ENCODE measurements at places on chromosomes 6 and 20. TPM values are rescaled to one million over a fixed set of nuclear protein-coding genes. Genes with fewer than 3 reads are reported as not detected.
A peak's percentile ranks its signal among the peaks of the same experiment; 100 is the strongest.

DNA sequence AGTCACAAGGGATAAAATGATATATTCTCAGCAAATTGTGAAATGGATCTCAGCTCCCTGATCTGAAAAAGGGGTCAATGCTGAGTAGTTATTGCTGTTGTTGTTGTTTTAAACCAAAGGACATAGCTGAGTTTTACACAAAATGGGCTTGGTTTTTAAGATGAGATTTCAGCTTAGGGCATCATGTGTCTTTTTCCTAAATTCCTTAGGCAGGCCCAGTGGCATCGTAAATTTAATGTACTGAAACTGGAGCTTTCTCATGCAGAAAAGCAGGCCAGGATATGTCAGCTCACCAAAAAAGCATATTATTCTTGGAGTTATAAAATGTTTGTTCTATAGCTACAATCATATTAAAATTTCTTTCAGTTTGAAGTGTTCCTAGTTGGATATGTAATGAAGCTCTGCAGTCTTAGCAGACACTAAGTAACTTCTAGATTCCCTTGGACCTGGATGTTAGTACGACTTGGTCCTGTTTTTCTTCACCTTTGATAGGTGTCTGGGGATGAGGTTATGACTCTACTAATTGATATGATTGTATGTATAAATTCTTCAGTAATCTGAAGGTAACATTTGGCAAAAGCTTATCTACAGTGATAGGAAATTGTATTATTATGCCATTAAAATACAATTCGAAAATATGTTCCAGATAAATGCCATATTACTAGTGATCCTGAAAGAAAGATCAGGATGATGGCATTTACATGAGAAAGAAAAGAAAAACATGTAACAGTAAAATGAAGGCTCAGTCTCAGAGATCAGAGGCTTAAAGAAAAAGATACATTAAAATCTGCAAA is 663.3 kb downstream of the RFPL4B start:
- no peak overlapping the region for H3K4me3 ChIP-seq
- H3K27me3 ChIP-seq = no peaks in the 10 kb centered on the region
- H3K4me1 ChIP-seq = no peaks in the 10 kb centered on the region
- no peaks in the 10 kb centered on the region for H3K36me3 ChIP-seq

DNA sequence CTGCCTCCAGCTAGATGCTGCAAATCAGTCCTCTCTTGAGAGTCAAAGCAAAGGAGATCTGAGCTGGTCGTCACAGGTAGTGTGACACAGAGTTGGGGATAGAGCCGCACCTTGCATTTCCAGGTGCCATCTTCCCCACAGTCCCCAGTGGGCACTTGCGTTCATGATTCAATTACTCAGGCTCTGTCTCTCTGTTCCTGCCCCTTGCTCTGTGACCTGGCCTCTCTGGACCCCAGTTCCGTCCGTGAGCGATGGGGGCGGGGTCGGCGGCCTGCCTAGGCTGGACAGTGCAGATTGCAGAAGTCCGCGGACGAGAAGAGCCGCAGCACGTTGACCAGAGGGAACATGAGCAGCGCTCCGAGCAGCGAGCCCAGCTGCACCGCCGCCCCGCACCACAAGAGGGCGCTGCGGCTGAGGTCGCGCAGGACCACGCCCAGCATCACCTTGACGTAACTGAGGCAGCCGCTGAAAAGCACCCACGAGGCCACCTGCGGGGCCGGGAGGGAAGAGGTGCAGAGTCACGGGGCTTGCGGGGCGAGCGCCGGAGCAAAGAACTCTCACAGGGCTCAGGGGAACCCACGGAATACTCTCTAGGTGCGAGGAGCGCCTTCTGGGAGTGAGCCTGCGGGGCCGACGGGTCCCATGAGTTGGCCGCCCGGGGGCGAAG is 7.4 kb downstream of the SLC52A3 start:
- no peak for DNase-seq
- H3K27ac ChIP-seq = no peak overlapping the region
- H3K4me3 ChIP-seq = no peak overlapping the region
- H3K4me1 ChIP-seq = no peaks in the 10 kb centered on the region

The OTOR gene
- total RNA-seq = not detected

DNA sequence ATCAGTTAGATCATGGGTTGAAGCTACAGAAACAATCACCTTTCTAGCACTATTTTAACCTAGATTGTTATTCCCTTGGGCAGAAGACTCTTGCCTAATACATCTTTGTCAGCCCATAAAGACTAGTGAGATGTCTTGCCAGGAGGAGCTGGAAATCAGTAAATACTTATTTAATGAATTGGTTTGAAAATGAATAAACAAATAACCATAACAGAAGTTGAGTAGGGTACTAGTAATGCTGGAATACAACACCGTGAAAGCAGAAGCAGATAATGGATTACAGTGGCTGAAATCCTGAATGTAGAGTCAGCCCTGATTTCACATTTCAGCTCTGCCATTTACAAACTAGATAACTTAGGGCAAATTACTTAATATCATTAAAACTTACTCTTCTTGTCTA is 236.1 kb downstream of the PACRG start:
- H3K4me3 ChIP-seq = no peak overlapping the region
- H3K36me3 ChIP-seq = no peaks in the 10 kb centered on the region
- no peak for DNase-seq

- peak; percentile 97 for DNase-seq
- H3K27me3 ChIP-seq = no peaks in the 10 kb centered on the region
- H3K4me1 ChIP-seq = peaks cover 28% of the 10 kb centered on the region
Observed at GRCh38 chr20:35616465-35617396, 1.1 kb downstream of the SPAG4 start.

DNA sequence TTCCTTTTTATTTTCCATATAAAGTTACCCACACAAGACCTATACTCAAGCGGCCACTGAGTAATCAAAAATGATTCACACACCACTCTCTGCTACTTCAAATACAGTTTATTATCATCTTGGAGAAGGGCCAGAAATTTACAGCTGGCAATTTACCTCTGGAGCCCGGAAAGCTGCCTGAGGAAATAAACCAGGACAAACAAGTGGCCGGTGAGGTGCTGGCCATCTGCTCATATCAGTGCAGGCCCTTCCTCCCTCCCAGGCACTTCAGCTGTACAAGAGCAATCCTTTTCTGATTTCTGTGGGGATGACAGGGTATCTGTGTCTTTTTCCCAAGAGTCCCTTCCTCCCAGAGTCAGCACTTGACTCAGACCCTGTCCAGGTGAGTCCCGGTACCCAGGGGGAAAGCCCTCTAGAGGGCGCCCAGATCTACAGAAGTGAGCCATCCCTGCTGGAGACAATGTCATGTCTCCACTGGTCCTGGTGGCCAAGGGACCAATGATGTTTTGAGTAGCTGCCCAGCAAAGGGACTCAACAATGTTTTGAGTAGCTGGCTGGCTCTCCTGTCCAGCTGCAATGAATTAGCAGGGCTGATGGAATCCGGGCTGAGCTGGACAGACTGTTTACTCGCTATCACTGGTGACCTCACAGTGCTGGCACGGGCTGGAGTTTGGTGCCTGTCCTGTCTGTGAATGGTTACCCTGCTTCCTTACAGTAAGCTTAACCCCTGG is 23.6 kb downstream of the LRP11 start:
- H3K4me3 ChIP-seq = no peak overlapping the region
- no peaks in the 10 kb centered on the region for H3K27me3 ChIP-seq
- peak overlapping the region; percentile 4 for H3K27ac ChIP-seq
- H3K4me1 ChIP-seq = peaks cover 26% of the 10 kb centered on the region

GRCh38 chr20:24738981-24739633 is 210.0 kb upstream of the CST7 start:
- no peak overlapping the region for H3K4me3 ChIP-seq
- no peaks in the 10 kb centered on the region for H3K36me3 ChIP-seq
- peaks cover 3% of the 10 kb centered on the region for H3K4me1 ChIP-seq
- no peak for DNase-seq
- H3K27ac ChIP-seq = no peak overlapping the region
- no peaks in the 10 kb centered on the region for H3K27me3 ChIP-seq
